ENCODE measurements at places on chromosomes 7 and 10.

GRCh38 chr10:11715815-11716494, 26.2 kb upstream of the ECHDC3 start:
- DNase-seq: no peak

DNA sequence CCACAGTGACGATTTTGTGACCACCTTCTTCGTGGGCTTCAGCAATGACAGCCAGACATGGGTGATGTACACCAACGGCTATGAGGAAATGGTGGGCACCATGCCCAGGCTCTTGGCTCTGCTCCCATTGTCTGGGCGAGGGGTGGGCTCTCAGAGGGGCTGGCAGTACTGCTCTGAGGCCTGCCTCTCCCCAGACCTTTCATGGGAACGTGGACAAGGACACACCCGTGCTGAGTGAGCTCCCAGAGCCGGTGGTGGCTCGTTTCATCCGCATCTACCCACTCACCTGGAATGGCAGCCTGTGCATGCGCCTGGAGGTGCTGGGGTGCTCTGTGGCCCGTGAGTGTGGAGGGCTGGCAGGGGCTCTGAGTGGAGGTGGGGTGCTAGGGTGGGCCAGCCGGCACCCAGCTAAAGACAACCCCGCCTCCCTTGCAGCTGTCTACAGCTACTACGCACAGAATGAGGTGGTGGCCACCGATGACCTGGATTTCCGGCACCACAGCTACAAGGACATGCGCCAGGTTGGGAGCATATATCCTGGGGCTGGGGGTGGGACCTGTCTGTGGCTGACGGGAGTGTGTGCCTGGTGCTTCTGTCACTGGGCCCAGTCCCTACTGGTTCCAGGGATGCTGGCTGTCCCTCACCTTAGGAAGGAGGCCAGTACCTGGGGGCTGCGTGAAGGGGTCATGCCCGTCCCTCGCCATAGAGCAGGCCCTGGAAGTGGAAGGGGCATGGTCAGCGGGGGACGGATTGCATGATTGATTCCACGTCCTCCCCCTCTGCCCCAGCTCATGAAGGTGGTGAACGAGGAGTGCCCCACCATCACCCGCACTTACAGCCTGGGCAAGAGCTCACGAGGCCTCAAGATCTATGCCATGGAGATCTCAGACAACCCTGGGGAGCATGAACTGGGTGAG, 6.8 kb downstream of the AEBP1 start:
- DNase-seq: no peak

- DNase-seq: no peak
Measured at GRCh38 chr7:12091231-12091630, 119.9 kb upstream of the TMEM106B start.

DNA sequence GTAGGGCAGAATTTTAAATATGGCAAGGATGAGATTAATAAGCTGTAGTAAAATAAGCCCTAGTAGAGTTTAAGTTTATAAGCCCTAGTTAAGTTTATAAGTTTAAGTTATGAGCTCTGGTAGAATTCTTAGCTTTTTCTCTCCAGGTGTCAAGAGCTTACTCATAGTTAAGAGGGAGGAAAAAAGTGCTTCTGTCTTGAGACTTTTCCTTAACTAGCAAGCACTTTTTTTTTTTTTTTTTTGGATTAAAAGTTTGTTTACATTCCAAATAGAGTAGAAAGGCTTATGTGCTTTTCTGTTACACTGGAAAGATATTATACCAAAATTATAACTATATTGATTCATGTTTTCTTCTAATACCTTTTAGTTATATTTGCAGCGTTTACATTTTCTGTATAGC, 25.5 kb upstream of the MPP7 start:
- DNase-seq: no peak

DNA sequence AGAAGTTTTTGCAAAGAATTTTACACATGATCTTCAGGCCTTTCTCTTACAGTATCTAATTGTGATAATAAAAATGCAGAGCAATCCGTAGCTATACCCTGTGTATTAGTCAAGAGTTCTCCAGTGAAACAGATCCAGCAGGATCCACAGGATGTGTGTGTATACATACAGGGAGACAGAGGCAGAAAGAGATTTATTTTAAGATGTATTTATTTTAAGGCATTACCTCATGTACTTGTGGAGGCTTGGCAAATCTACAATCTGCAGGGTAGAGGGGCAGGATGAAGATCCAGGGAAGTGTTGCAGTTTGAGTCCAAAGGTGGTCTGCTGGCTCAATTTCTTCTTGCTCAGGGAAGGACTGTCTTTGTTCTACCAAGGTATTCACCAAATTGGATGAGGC, 41.7 kb downstream of the ARHGAP12 start:
- no peak for DNase-seq

- no peak for DNase-seq
Measured at GRCh38 chr10:62917475-62918238, 101.5 kb upstream of the EGR2 start.

- DNase-seq: no peak
Measured at GRCh38 chr7:152967958-152968357, 208.4 kb downstream of the ACTR3B start.

- no peak for DNase-seq
Measured at GRCh38 chr7:50393547-50394252, 56.5 kb downstream of the FIGNL1 start.

- DNase-seq: no peak
Measured at GRCh38 chr7:24812305-24812945, 55.2 kb upstream of the GSDME start.

GRCh38 chr7:91286432-91286831, 22.2 kb downstream of the FZD1 start:
- DNase-seq: no peak

- no peak for DNase-seq
Measured at GRCh38 chr7:130400120-130400572, 19.9 kb downstream of the CPA1 start.

DNA sequence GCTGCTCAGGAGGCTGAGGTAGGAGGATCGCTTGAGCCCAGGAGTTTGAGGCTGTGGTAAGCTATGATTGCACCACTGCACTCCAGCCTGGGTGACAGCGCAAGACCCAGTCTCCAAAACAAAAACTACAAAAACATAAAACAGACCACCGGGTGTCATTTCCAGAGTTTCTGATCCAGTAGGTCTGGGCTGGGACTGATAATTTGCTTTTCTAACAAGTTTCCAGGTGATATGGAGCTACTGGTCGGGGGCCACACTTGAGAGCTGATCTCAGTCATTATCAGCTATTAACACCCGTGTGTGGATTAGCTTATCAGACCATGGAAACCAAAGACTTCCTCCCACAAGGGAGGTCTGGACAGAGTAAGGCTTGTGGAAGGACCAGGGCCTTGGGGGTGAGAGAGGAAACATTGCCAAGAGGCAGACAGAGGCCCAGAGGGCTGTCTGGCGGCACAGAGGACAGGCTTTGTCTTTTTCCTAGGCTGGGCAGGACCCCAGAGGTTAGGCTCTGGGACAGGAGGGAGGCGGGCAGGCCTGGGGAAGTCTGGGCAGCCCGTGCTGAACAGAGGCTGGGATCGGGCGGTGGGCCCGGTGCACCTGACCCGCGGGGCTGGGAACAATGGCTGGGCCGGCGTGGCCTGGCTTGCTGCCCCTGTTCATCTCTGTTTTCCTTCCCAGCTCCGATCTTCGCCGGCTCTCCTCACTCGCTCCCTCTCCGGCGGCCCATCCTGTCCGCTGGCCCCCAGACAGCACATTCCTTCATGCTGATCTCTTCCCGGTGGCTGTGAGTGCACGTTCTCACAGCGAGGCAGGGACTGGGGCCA, 25.2 kb downstream of the TMEM270 start:
- DNase-seq: no peak

GRCh38 chr7:317643-318405, 27.9 kb downstream of the FOXL3 start:
- no peak for DNase-seq

DNA sequence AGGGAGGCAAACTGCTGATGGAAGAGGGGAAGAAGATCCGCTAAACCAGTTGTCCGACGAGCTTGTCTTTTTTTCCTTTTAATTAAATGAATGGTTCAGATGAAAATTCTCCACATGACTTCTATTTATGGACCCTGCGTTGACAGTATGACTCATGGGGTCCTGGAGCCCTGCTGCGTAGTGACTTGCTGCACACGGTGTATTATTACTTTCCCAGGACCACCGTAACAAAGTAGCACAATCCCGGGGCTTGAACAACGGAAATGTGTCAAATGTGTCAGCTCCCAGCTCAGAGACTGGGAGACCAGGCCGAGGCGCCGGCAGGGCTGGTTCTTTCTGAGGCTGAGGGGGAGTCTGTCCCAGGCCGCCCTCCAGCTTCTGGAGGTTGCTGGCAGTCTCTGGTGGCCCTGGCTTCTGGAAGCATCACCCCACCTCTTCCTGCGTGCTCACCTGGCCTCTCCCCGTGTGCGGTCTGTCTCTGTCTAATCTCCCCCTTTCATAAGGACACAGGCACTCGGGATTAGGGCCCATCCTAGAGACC, 33.8 kb upstream of the MNX1 start:
- no peak for DNase-seq

DNA sequence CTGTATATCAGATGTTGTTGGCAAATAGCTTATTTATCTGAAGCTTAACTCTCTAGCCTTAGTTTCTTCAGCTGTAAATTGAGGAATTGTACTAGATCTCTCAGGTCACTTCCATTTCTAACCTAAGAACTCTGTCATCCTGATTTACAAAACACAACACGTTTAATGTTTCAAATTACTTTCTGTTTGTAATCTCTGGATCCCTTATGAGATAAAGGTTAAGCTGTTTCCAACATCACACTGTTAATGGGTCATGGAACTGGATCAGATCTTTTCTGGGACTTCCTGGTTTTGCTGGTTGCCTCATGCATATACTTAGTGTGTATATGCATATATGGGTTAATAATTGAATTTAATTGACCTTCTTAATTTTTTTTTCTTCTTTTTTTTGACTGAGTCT, 9.9 kb downstream of the SAMD8 start:
- DNase-seq: no peak

GRCh38 chr10:90674928-90675327, 182.9 kb downstream of the HTR7 start:
- no peak for DNase-seq

GRCh38 chr10:14665304-14665703, 109.4 kb downstream of the FAM107B start:
- DNase-seq: no peak

DNA sequence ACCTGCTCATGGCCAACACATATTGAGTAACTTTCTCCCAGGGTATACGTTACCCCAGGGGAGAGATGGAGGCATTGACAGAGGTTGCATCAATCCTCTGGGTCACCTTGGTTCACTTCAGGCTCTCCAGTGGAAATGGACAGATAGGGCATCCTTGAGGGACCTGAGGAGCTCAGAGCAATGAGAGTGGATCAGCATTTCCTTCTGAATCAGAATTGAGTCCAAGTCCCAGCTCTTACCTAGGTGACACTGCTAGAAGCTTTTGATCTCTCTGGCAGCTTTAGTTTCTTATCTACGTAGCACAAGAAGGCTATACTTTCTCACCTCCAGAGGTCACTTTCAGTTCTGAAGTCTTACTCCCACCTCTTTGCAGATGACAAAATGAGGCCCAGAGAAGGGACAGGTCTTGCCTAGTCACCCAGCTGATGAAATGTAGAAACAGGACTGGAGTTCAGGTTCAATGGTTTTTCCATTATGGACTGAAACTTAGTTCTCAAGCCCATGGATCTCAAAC, 35.2 kb downstream of the PANK1 start:
- no peak for DNase-seq

- no peak for DNase-seq
Measured at GRCh38 chr7:144531181-144531580, 127.7 kb upstream of the NOBOX start.

DNA sequence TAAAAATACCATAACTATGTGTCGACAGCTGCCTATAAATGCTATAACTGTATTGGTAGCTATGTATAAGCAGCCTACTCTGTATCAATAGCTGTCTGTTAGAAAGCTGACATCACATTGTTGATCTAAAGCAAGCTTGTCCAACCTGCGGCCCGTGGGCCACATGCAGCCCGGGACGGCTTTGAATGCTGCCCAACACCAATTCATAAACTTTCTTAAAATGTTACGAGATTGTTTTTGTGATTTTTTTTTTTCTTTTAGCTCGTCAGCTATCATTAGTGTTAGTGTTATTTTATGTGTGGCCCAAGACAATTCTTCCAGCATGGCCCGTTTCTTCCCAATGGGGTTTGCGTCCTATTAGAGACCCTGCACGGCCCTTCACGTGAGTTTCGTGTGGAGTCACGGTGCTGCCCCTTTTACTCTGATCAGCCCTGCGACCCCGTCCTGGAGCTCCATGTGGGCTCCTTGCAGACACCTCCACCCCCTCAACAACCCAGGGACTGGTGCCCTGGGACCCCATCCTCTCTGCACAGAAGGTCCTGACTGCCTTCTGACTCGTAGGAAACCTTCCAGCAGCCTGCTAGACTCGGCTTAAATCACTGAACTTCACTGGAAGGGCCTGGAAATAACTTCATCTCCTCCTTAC, 4.5 kb upstream of the PRKAR1B start:
- DNase-seq: no peak

GRCh38 chr7:115748123-115748738, 282.3 kb downstream of the TFEC start:
- DNase-seq: no peak

DNA sequence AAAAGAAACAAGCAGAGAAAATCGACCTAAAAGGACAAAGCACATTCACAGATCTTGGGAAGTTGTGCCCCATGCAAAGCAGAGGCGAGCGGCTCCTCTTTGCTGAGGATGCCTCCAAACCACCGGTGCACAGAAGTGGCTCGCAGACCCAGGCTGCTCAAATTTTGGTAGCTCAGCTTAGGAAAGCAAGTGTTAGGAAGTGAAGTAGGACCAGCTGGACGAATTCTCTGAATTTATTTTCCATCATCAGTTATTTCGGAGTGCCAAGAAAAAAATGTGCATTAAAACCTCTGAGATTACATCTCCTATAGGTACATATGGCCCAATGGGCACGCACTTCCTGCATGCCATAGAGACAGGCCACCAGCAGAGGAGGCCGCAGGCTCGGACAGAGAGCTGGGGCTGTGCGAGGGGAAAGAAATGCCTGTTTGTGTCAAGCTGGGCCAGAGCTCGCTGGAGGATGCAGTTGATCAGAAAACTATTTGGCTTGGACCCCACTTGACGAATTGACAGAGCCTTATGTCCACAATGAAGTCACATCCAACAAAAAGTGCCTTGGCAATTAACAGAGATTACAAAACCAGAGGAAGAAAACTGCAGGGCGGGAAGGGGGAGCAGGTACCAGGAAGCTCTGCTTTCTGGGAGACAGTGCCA, 122.3 kb upstream of the LYZL2 start:
- DNase-seq: peak; percentile 35

DNA sequence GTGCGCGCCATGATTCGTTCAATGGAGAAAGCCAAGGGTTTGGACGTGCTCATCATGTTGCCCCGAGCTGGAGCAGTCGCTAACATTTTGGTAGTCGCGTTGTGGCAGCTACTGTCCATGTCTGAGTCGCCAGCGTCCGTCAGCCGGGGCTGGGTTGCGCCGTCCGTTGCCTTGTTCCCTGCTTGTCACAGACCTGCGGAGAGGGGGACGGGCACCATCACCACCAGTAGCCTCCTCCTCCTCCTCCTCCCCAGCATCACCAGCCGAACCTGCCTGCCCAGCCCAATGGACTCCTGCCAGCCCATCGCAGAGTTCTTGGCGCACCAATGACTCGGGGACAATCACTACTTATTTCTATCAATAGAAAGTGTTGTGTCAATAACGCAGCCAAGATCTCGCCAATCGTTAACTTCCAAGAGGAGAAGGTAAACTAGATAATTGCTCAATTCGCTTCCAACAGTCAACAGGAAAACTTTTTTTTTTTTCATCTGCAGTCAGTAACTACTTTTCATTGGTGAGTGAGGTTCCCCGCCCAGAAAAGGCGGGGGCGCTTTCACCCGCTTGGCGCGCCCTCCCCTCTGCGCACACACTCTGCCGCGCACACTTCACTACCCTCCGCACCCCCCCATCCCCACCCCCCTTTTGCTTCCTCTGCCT, at the start of gene FEZF1:
TSS of gene FEZF1 (minus strand) at position 432 of the 657 bp plus-strand sequence. CDS start at position 119, 313 bp downstream.
- no peak for DNase-seq

- no peak for DNase-seq
Measured at GRCh38 chr10:10044922-10045764, 972.5 kb upstream of the CELF2 start.
